ENCODE measurements at places on chromosomes 3 and 15. TPM values are rescaled to one million over a fixed set of nuclear protein-coding genes. Genes with fewer than 3 reads are reported as not detected.
A peak's percentile ranks its signal among the peaks of the same experiment; 100 is the strongest.

DNA sequence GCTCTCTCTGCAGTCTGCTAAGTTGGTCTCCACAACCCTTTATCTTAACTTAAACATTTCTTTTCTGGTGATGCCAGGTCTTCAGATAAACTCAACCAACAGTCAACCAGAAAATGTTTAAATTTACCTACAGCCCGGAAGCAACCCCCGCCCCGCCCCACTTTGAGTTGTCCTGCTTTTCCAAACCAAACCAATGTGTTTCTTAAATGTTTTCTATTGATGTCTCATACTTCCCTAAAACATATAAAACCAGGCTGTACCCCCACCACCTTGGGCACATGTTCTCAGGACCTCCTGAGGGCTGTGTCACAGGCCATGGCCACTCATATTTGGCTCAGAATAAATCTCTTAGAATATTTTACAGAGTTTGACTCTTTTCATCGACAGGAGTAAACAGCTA lies 13.2 kb upstream of the GPR160 start:
- DNase-seq = no peak

DNA sequence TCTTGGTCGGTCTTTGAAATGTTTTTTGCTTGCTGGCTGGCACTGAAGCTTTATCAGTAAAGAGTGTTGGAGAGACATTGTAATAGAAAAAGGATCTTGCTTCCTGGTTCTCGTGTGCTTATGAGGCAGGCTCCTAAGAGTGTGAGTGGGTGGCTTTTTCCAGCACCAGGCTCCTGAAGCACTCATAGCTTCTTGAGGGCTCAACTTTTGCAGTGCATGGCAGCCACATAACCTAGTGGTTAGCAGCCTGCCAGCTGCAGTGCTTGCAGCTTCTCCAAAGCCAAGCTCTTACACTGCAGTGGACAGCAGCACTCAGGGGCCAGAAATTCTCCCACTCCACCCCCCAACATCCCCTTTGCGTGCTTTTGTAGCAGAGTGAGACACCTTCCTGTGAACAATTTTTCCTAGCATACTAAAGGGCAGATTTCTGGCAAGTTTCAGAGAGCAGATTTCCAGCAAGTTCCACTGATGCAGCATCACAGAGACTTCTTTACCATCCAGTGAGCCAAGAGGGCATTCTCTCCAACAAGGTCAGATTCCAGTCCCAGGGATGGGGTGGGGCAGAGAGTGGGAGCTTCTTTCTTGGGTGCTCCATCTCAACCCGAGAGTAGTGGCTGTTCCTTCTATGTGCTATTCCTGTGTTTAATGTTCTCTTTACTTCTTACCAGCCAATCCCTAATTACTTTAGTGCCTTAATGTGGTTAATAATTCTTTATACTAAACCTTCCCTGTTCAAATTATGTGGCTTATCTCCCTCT lies 15.8 kb upstream of the ARHGEF26 start:
- peak; percentile 15 for DNase-seq

- DNase-seq = no peak
Measured at GRCh38 chr15:87207251-87207650, 1049.3 kb downstream of the NTRK3 start.

- DNase-seq = no peak
Measured at GRCh38 chr3:124108446-124108845, 116.5 kb upstream of the ROPN1 start.

DNA sequence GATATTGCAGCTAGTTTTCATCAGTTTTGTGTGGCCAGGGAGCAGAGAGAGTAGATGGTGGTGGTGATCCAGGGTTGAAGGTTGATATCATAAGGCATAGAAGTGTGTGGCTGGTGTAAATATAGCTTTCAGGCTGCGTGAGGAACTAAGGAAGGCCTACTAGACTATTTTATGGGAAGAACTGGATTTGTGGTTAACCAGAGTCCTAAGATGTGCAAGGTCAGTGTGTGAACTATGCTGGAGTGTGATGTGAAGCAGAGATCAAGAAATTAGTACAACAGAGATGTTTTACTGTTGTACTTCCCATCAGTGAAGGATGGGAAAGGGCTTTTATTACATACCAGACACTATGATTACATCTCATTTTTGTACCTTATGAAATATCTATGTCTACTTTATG lies 41.5 kb downstream of the MAPK6 start:
- no peak for DNase-seq

The IGDCC3 gene
- total RNA-seq = 0.31 TPM

The MEIS2 gene
- 7.3 TPM for total RNA-seq
